ENCODE measurements at places on chromosomes 5 and 9.

DNA sequence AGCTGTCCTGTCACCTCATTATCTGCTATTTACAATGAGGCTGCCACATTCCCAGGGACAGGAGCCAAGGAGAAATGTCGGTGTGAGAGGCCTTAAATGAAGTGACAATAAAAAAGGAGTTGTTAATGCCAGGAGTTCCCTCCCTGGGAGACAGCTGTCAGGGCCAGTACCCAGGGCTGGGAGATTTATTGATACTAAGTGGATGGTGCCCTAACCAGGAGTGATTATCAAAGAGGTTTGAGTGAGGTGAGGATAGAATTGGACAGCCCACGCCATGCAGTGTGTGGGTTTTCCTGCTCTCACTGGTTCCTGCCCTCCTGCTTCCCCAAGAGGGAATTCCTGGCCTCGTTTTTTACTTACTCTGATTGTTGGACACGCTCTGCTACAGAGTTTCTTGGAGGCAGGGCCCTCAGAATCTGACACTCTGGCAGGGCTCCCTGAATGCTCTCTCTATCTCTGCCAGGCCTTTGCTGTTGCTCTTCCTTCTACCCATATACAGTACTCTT is 150.8 kb downstream of the GRIA1 start:
- DNase-seq = no peak

DNA sequence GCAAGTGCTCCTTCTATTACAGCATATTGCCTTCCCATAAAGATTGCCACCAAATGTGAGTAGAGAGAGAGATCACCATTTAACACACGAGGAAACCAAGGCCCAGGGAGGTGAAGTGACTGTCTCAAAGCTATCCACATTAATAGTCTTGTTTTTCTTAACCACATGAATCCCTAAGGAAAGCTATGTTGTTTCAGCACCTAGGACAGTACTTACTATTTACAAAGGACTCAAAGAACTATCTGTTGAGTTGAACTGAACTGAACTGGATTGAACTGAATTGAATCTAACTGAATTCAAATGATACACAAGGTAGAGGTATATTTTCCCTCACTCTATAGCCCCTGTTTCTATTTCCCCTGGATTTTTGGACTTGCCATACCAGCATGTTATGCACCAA is 430.4 kb downstream of the CAAP1 start:
- DNase-seq = no peak

GRCh38 chr9:90449213-90449925 is 193.3 kb downstream of the DIRAS2 start:
- no peak for DNase-seq

GRCh38 chr9:33170464-33171415 is 3.6 kb upstream of the B4GALT1 start:
- DNase-seq = no peak

DNA sequence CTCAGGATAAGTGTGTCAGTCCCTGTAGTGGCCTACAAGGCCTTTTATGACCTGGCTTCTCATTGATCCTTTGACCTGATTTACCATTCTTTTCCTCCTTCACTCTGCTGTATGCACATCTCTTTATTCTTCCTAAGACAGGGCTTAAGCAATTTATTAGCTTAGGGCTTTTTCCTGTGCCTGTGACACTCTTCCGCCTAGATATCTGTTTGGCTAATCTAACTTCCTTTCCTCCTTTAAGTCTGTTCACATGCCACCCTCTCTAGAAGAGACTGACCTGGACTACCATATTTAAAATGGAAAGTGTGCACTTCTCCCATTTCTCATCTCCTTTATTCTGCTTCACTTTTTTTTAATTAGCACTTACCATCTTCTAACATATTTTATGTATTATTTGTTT is 29.1 kb downstream of the FOCAD start:
- DNase-seq = no peak

- no peak for DNase-seq
Observed at GRCh38 chr5:9507974-9508373, 37.9 kb downstream of the SEMA5A start.

DNA sequence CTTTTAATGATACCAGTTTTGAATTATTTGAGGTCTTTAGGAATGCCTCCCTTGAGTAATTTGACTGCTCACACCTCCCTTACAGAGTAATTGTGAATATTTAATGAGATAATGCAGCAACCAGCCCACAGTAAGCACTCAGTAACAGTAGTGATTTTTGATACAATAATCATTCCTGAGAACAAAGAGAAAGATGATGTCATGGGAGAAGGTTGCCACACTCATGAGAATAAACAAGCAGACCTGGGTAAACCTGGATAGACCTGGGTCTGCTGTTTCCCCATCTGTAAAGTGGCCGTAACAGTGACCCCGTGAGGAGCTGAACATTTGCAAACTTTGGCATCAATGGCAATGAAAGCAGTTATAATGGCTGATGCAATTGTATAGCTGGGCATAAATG is 4.2 kb downstream of the C1QTNF2 start:
- DNase-seq = no peak

DNA sequence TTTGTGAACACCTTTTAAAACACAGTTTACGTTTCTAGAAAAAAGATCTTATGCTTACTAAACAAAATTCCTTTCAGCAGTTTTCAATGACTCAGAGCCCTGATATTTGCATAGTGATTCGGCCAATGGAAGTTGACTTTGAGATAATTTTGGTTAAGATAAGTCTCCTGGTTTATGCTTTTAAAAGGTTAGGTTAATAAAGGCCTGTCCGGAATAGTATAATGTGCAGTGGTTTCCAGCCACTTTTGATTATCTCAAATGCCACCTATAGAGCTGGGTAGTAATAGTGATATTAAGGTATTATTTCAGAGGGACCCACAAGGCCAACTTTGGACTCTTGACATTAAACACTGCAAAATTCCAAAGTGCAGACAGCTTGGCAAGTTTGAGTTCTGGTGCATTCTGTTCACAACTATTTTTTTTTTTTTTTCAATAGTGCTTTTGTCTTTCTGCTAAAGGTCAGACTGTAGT is 86.1 kb downstream of the F2RL2 start:
- DNase-seq = no peak

DNA sequence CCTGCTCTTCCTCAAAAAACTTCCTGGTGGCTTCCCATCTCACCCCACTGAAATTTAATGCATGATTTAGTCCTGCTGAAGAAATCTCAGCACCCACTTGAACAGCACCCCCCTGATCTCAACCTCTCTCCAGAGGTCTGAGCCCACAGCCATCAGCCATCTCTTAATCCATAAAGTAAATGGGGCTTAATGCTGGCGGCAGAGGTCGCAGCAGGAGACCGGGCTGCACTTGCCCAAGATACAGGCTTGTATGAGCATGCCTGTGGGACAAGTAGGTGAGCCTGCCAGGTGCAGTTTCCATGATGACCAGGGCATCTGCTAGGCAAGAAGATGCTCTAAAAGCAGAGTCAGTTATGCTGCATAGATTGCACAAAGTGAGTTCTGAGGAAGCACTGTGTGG is 52.4 kb upstream of the CTXN3 start:
- DNase-seq = no peak

DNA sequence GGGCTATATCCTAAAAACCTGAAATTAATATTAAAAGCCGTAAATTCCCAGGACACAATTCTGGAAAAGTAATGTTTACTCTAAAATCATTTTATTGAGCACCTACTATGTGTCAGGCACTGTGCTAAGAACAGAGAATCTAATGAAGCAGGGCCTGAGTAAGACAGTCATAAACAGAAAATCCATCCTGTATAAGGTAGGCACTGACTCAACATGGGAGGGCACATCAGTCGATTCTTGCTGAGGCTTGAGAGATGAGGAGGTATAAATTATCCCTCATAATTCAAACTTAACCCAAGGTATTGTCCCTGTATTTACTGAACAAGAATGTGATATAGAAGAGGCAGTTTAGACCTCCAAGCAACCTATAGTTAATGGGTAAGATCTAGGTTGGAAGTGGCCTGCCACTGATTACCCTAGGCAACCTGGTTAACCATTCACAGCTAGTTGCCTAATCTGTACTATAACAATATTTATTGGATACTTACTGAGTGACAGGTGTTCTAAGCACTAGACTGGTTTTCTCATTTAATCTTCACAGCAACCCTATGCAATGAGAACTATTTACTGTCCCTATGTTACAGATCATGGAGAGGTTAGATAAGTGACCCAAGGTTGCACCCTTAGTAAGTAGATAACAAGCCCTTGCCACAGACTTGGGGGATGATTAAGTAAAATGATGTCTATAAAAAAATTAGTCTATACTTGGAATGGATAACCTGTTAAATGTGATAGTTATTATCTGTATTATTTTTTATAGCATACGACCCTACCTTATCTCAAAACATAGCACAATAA is 317.7 kb downstream of the PDE4D start:
- no peak for DNase-seq

DNA sequence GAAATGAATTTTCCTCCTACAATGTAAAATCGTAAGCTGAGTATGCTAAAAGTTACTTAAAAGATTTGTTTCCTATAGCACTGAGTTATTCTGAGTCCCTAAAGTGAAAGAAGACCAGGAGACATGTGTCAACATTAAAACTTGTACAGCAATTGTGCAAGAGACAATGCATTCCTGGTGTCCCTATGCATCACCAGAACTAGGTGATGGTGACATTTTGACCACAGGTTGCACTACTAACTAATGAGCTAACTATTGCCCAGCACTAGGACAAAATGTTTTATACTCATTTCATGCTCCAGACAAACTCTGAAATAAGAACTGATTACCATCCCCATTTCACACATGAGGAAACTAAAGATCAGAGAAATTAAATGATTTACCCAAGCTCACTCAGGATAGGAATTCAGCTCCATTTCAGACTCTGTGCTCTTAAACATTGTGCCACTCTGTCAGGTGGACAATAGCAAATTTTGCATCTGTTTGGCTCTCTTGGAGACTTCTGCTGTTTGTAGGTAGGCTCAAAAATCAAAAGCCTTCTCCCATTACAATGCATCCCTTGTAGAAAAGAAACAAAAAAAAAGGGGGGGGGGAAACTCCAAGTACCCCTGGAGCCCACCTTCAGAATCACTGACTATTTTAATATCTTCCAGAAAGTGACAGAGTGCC is 269.2 kb downstream of the ACTL7B start:
- no peak for DNase-seq

DNA sequence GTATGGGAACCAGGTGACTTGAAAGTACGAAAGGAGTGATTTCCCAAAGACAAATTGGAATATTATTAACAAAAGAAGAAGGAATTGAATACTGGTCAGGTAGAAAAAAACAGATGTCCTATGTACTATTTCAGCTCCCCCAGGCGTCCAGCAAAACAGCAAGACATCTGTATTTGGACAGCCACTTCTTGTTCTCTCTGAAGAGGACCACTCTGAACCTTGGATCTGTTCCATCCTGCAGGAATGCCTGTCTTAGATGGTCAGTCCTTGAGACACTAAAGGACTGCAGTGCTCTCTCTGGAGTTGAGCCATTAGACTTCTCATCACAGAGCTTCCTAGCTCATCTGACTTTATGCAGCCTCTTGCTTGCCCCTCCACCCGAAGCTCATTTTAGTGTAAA is 74.4 kb upstream of the RARS1 start:
- no peak for DNase-seq

DNA sequence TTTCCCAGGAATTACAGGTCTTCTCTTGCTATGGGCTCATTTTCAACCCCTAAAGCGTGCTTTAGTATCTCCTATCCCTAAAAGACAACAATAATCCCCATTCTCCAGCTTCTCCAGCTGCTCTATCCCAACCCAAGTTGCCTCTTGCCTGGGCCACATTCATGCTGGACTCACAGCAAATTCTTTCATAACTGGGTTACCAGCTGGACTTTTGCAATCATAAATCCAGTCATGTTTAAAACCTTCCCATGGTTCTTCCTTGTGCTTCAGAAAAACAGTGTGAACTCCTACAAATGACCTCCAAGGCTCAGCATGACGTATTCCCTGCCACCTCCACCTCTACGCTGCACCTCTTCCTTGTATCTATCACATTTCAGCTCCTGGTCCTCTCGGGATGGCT is 346.9 kb downstream of the GADD45G start:
- DNase-seq = no peak

GRCh38 chr9:82543726-82544125 is 519.2 kb downstream of the RASEF start:
- no peak for DNase-seq

All from stimulated activated CD4-positive, alpha-beta T cell treated with anti-CD3 and anti-CD28 coated beads, Interleukin-12 subunit alpha, Interleukin-12 subunit beta, amount 100 ng/mL, for 48 hours (primary cell).